ENCODE measurements at places on chromosomes 13 and 19.

DNA sequence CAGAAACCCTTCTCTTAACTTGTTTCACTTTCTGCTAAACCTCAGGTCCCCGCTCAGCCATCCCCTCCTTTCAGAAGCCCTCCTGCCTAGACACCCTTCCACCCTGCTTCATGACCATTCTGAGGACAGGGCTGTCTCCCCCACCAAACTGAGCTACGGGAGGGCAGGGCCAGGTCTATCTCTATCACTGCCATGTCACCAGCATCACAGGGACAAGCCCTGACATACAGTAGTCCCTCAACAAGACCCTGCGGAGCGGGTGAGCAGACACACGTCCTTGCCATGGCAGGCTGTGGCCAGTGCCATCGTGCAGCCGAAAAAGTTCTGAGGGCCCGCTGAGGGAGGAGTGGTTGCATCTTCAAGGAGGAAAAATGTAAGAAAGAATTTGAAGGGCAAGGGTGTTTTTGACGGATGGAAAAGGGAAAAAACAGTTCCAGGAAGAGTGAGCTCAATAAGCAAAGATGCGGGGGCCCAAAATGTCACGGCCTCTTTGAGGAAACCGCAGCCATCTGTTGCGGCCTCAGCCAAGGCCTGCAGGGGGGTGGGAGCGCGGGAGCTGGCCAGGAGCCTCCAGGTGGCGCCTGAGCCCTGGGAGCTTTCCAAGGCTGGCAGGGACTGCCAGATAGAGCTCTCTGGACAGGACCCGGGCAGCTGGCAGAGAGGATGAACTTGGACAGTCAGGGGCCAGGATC is 8.1 kb downstream of the PTGIR start:
- no peak for DNase-seq

- no peak for DNase-seq
These were observed 295.8 kb downstream of the NDFIP2 start for GRCh38 chr13:79776531-79777295.

- DNase-seq: no peak
These were observed 887 bp downstream of the CDADC1 start for GRCh38 chr13:49248622-49249002.

DNA sequence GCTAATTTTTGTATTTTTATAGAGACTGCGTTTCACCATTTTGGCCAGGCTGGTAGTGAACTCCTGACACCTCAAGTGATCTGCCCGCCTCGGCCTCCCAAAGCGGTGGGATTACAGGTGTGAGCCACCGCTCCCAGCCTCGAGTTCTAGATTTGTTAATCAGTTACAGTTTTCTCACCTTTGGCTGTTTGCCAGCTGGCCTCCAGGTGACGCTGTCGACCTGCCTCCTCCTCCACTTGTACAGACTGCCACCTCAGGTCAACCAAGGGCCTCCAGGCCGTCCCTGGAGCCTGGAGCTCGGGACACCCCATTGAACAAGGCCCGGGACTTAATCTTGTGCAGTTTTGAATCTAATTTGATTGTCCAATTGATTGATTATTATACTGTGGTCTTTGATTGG is 45.5 kb downstream of the IER2 start:
- DNase-seq: no peak

- DNase-seq: no peak
These were observed 17.5 kb downstream of the MISP start for GRCh38 chr19:768424-768823.

DNA sequence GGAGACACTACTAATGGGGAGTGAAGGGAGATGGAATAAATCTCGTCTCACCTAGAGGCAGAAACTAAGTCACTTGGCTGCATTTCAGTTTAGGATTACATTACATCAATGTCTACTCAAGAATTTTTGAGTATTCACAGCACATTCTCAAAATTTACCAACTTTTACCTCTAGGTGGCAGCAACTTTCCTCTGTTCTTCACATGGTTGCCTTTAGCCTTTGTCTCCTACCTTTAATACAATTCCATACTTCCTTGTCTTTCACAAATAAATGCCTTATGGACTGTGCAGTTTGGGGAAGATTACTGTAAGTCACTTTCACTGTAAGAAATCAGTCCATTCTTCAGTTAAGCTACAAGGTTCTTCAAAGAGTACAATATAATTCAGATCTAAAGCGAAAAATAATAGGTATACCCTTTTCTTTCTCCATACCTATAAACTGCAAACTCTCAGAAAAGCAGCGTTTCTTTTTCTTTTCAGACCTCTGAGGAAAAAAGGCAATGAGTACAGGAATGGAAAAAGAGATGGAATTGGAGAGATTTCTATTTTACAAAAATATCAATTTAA is 379.4 kb downstream of the KLF12 start:
- no peak for DNase-seq

GRCh38 chr19:6768236-6768785 is 1.1 kb upstream of the SH2D3A start:
- no peak for DNase-seq
